ENCODE measurements at places on chromosomes 2 and 18. TPM values are rescaled to one million over a fixed set of nuclear protein-coding genes. Genes with fewer than 3 reads are reported as not detected.

Gene VWC2L
- polyA plus RNA-seq: not detected

Gene ASB3
- polyA plus RNA-seq: 20.5 TPM

Gene SGPP2
- polyA plus RNA-seq: 2.7 TPM

Gene CHPF
- 5.0 TPM for polyA plus RNA-seq

Gene ANKRD30BL
- not detected for polyA plus RNA-seq

Gene KIAA2012
- polyA plus RNA-seq: not detected

Gene LOXL3
- not detected for polyA plus RNA-seq

Gene RAB3GAP1
- 19.7 TPM for polyA plus RNA-seq

Gene OSR1
- polyA plus RNA-seq: not detected

Gene PLEKHH2
- polyA plus RNA-seq: not detected

Gene FOSL2
- polyA plus RNA-seq: 3.9 TPM

Gene TUBA4B
- polyA plus RNA-seq: not detected

Gene COX5B
- 379 TPM for polyA plus RNA-seq

Gene GKN1
- polyA plus RNA-seq: not detected

Gene ESPNL
- polyA plus RNA-seq: not detected

Gene LAMA1
- not detected for polyA plus RNA-seq

Gene RNASEH1
- polyA plus RNA-seq: 30.8 TPM

Gene DCC
- not detected for polyA plus RNA-seq

Gene UBR3
- 8.1 TPM for polyA plus RNA-seq

Gene KCNG3
- not detected for polyA plus RNA-seq

Gene SH3RF3
- 0.16 TPM for polyA plus RNA-seq

Gene CRACDL
- 0.16 TPM for polyA plus RNA-seq

Gene SFT2D3
- polyA plus RNA-seq: 4.5 TPM

Gene ICOS
- 36.4 TPM for polyA plus RNA-seq

Gene CAPN13
- not detected for polyA plus RNA-seq

Gene C2orf78
- polyA plus RNA-seq: not detected

Gene RESP18
- polyA plus RNA-seq: not detected

Gene IL1RN
- polyA plus RNA-seq: not detected

Gene LTBP1
- not detected for polyA plus RNA-seq

Gene IGFBP5
- polyA plus RNA-seq: not detected

Gene FABP1
- polyA plus RNA-seq: not detected

Gene ZC3H6
- 7.1 TPM for polyA plus RNA-seq

Gene NETO1
- not detected for polyA plus RNA-seq

Gene KATNAL2
- not detected for polyA plus RNA-seq

Gene C2orf15
- polyA plus RNA-seq: 5.4 TPM

Gene ALPP
- not detected for polyA plus RNA-seq

Gene ASXL3
- polyA plus RNA-seq: not detected
